ENCODE measurements at places on chromosomes 7 and 10. TPM values are rescaled to one million over a fixed set of nuclear protein-coding genes. Genes with fewer than 3 reads are reported as not detected.

VPS37D gene
- total RNA-seq: 10.1 TPM

RBP4 gene
- not detected for total RNA-seq

- no peak overlapping the region for H3K4me3 ChIP-seq
- H3K27me3 ChIP-seq: peaks cover 14% of the 10 kb centered on the region
- H3K36me3 ChIP-seq: no peaks in the 10 kb centered on the region
- H3K27ac ChIP-seq: no peak overlapping the region
- H3K4me1 ChIP-seq: no peaks in the 10 kb centered on the region
These were observed 116.4 kb downstream of the ITGB8 start for GRCh38 chr7:20447021-20447650.

GRCh38 chr10:65894379-65894778 is 1031.5 kb upstream of the LRRTM3 start:
- no peak for DNase-seq
- H3K27ac ChIP-seq: no peak overlapping the region
- no peaks in the 10 kb centered on the region for H3K27me3 ChIP-seq
- H3K4me1 ChIP-seq: no peaks in the 10 kb centered on the region
- peaks cover 2% of the 10 kb centered on the region for H3K36me3 ChIP-seq
- no peak overlapping the region for H3K4me3 ChIP-seq

DNA sequence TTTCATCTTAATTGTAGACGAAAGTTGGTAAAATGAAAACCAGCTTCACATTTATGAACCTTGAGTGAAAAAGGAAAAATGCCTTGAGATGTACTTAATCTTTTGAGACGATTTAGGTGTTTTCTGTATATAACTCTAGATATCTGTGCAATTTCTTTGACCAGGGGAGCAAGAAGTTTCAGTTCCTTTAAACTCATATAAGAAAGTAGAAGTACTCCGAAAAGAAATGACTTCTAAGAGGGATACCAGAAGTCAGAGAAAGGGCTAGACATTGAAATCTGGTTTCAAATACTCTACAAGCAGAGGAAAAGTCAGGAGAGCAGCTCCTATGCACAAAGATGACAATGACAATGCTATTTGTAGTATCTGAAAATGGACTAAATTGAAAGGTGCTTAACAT is 303.7 kb downstream of the BAMBI start:
- H3K4me1 ChIP-seq: peaks cover 10% of the 10 kb centered on the region
- H3K27ac ChIP-seq: no peak overlapping the region
- H3K4me3 ChIP-seq: no peak overlapping the region
- H3K36me3 ChIP-seq: no peaks in the 10 kb centered on the region
- H3K27me3 ChIP-seq: no peaks in the 10 kb centered on the region

DNA sequence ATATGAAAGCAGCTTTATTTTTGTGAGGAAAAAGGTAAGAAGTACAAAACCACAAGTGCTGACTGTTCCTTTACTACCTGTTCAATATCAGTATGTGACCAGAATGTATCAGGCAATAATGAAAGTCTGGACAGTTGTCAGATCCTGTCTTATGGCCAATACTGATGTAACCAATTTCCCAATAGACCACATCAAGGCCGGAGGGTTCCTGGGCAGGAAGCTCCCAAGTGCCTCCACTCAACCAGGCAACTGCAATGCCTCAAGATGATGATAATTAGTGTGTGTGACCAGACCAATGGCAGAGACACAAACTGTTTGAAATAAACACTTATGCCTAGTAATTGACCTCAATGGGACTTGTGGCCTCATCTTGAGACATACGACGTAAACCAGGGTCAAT is 149.4 kb upstream of the ASAH2 start:
- no peaks in the 10 kb centered on the region for H3K27me3 ChIP-seq
- no peaks in the 10 kb centered on the region for H3K36me3 ChIP-seq
- H3K4me1 ChIP-seq: no peaks in the 10 kb centered on the region
- no peak overlapping the region for H3K4me3 ChIP-seq
- no peak overlapping the region for H3K27ac ChIP-seq
